ENCODE measurements at places on chromosomes 5 and 9.
A peak's percentile ranks its signal among the peaks of the same experiment; 100 is the strongest.

DNA sequence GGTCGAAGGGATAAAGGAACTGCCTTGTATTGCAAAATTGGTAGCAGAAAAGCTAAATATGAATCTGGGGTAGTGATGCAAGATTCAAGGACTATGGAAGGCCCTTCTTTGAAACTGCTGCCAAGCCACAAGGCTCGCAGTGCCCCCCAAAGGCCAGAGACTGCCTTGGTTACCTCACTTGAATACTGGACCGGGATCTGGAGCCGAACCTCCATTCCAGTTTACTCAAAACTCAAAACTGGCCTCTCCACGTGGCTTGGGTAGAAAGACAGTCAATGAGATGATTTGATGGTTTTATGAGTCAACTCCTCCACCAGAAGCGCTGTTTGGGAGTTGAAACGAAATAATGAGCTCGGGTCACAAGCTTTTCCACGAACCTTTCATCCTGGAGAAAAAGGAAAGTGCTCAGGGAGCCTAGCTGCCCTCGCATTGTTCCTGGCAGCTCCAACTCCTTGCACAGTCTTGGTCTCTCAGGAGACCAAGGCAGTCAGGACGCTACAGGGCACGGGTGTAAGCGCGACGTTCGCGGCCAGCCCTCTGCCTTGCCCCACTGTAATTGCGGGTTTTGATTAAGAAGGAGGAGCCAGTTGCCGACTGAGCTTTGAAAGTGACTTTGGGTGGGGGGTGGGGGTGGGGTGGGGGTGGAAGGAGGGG lies 2.8 kb downstream of the ST8SIA4 start:
- no peak for DNase-seq

DNA sequence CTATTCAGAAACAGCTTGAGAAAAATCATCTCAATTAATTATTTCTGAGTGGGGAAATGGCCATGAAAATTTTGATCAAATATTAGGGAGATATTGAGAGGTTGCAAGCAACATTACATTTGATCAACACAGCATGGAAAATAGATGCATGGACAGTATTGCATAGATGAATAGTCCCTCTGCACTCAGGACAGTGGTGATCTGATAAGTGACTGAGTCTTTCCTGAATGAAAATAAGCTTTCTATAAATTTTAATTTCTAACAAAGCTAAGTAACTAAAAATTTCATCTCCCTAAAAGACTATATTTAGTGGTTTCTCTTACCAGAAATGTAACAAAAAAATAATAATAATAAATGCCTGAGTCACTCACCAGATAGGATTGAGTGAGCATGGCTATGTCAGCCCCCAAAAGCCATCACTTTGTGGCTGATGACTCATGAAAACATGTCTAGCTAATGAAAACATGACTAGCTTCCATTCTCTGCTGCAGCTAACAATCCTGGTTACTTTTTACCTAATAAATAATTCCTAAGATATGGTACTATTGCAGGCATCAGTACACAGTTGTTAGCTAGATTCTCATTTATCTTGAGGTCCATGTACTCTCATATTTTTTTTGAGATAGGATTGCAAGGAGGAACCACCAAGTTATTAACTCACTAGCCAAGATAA lies 1294.8 kb upstream of the ACO1 start:
- no peak for DNase-seq

- no peak for DNase-seq
Measured at GRCh38 chr5:38367410-38367809, 109.1 kb downstream of the EGFLAM start.

GRCh38 chr9:23492126-23493002 lies 333.7 kb downstream of the ELAVL2 start:
- no peak for DNase-seq

DNA sequence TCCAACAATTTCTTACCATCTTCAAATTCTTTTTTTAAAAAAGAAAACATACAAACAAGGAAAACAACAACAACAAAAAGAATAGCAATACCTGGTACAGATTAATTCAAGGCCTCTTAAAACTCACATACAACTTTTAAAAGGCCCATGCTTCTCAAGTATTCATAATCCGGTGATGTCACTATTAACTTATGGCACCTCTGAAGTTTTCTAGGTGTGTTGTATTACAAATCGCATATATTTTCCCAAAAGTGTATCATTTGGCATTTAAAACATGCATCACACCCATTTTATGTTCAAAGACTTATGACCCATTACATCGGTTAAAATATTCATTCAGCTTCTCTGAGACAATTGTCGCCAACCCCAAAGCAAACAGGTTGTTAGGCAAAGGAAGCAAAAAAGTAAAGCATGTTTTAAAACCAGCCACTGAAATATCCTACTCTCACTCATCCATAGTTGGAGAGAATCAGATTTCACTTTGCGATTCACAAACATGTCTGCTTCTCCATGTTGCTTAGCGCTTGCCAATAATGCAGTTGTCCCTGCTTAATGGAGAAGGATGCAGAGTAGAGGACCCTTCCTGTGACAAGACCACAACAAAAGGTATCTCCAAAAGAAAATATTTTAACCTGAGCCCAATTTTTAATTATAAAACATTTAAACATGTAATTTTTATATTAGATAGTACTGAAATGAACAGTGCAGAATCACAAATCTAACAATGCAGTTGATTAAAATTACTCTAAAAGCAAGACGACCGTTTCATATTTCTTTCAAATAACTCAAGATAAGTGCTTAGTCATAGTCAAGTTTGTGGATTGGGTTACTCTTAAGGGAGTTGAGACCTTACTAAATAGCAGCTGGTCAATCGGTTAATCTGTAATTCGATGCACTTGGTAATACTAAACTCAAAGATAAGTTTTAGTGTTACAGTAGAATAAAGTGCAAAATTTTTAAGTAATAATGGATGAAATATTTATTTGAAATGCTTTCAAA lies 1.6 kb downstream of the SKP1 start:
- no peak for DNase-seq

- no peak for DNase-seq
Measured at GRCh38 chr9:37085233-37085632, 35.1 kb upstream of the ZCCHC7 start.

- DNase-seq: no peak
Measured at GRCh38 chr9:99127356-99128132, 22.6 kb downstream of the TGFBR1 start.

DNA sequence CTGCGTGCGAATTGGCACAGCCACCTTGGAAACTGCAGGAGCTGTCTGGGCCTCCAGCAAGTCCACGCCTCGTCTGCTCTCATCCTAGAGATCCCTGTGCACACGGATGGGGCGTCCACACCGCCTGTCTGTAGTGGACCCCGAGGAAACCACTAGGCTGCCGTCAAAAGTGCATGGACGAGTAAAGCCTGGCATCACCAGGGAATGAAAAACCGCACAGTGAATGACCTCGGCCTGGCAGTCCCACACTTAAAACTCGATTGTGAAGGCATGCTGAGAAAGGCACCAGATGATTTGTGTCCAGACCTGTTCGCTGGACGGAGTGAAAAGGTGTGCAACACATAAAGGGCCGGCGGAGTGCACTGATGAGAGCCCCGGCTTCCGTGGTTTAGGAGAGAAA lies 50.8 kb downstream of the MRPL36 start:
- DNase-seq: no peak

GRCh38 chr9:90979639-90980038 lies 178.0 kb downstream of the SYK start:
- no peak for DNase-seq

GRCh38 chr5:113321276-113321675 lies 113.5 kb downstream of the TSSK1B start:
- no peak for DNase-seq

GRCh38 chr5:168614661-168615060 lies 35.5 kb upstream of the PANK3 start:
- no peak for DNase-seq

DNA sequence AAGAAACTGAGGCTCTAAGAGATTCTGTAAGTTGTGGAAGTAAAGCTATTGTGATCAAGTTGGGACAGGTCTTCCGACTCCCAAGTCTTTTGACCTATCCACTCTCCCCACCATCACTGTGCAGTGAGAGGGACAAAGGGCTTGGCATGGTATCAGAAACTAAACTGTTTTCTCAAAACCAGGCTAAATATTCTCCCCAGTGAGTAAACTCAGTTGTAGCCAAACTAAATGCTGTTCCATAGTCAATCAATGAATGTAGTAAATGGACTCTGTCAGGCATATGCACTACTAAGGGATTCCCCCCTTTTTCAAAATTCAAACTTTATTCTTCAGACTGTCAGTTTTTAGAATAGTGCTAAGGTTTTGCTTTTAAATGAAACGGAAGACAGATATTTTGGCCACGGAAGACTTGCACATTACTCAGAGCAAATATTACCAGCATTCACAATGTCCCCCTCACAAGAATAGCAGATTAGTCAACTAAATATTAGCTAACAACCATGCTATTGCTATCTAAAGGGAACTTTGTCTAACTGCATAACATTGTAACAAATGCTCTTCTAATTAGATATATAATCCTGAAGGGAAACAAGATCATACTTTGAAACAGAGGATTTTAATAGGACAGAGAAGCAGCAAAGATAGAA lies 7.1 kb downstream of the PRKAA1 start:
- no peak for DNase-seq

DNA sequence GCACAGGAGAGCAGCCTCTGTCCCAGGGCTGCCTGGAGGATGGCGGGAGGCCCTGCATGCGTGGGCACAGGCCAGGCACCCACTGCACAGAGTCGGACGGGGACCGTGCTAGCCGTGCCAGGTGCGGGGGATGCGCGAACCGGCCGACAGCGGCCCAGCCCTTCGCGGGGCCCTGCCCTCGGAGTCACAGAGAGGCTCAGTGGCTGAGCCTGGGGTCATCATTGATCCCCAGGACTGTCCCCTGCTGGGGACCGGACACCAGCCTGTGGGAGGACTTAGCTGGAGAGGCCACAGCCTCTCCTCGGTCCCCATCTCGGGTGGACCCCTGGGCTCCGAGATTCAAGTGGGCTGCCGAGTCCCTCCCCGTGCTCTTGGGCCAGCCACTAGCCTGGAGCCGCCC lies 19.1 kb upstream of the LAMC3 start:
- DNase-seq: no peak

DNA sequence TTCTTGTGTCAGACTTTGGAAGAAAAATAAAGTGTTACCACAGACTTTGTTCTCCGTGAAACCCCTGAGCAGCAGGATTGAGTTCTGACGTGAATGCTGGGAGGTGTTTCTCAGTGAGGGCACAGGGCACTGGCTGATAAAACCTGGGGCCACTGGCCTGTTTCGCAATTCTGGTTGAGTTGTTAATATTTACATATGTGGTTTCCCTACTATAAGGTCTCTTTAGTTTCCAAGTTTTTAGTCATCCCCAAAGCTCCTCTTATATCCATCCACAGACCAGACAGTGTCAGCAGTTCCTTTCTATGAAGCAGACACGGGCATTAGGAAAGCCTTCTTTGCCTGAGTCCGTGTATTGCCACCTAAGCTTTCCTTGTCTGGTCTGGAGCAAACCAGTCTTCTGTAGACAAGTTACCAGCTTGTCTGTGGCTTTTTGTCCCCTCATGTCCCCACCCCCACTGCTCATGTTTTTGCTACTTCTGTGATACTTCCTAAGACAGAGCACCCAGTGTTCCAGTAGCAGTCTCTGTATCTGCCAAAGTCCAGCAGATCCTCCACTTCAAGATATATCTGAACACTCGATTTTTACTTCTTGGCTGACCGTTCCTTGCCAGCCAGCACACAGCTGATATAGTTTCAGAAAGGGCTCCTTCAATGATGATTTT lies 42.0 kb downstream of the ACO1 start:
- no peak for DNase-seq

DNA sequence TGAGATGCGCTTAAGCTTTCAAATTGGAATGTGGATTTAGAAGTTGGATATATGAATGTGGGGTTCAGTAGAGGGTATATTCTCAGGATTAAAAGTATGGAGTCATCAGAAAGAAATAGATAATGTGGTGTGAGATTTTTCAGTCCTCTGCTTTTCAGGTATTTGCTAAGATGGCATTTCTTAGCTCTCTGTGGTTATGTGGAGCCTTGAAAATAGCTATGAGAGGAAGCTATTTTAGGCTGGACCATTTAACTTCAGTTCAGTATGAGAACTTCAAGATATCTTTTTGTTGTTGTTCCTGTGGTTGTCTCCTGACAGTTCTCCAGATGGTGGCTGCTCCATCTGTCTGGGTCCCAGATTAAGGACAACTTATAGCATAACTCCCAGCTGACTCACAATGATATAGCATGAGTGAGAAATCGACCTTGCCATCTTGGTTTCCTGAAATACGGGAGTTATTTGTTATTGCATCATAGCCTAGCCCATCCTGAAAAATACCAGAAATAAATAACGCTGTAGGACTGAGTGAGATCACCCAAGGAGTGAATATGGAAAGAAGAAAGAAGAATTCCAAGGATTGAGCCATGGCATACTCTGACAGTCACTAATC lies 461.5 kb downstream of the ANXA1 start:
- DNase-seq: no peak

DNA sequence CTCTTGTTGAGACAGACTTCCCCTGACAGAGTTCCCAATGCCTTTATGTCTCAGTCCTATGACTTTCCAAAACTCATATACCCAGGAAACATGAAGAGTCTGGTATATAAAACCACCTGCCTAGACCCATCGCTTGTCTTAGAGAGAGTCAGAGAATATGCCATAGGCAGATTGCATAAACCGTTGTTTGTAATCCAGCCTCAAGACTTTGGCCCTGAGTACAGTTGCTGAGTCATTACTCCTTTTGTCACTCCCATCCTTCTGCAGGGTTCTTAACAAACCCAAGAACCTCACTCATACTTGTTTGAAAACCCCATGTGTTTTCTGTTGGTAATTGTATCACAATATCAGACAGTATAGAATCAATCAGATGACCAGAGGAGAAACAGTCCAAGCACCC lies 616.3 kb downstream of the SLCO4C1 start:
- no peak for DNase-seq

- DNase-seq: no peak
Measured at GRCh38 chr9:124352616-124353015, 62.6 kb downstream of the PSMB7 start.

DNA sequence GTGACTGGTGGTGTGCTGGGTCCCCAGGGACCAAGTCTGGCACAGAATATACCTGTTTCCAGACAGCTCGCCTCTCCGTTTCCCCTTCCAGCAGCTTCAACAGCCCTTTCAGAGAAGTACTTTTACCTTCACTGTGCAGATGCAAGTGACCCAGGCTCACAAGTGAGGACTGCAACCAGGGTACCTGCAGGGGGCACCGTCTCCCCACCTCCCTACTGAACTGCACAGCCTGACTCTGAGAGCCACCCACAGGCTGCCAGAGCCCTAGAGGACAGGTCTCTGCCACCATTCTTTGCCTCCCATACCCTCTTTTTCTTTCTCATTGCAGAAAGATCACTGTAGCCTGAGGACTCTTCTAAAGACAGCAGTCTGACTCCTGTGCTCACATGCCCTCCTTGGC lies 15.4 kb downstream of the IL9 start:
- DNase-seq: no peak

GRCh38 chr5:79562351-79563246 lies 48.7 kb upstream of the HOMER1 start:
- DNase-seq: peak; percentile 13

Data from T-helper 1 cell (primary cell).